ENCODE measurements at places on chromosomes 7 and 10. TPM values are rescaled to one million over a fixed set of nuclear protein-coding genes. Genes with fewer than 3 reads are reported as not detected.
A peak's percentile ranks its signal among the peaks of the same experiment; 100 is the strongest.

- H3K4me3 ChIP-seq, result no peak overlapping the region
- H3K4me1 ChIP-seq, result no peaks in the 10 kb centered on the region
- no peak for DNase-seq
- H3K27me3 ChIP-seq, result no peaks in the 10 kb centered on the region
- no peaks in the 10 kb centered on the region for H3K36me3 ChIP-seq
Observed at GRCh38 chr10:33790521-33791271, 456.2 kb upstream of the NRP1 start.

DNA sequence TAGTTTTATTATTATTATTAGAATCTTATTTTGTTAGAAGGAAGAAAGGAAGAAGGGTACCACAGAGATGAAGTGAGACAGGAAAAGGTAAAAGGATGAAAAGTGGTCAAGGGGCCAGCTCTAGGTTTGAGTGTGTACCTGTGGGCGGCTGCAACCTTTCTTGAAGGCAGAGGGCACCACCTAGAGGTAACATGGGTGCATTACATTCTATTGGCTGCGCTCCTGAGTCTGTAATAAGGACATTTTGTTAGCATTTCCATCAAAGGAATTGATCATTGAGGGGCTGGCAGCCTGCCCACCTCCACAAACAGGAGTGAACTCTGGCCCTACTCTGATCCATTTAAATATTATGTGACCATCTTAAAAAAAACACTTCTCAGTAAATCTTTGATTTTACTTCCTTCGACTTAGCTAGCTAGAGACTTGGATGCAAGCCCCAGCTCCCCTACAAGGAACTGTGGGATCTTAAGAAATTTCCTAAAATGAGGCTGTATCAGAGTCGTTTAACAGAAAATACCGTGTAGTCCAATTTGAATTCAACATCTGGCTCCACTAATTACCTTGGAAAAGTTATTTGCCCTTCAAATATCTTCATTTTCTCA lies 610.4 kb downstream of the IPMK start:
- no peaks in the 10 kb centered on the region for H3K36me3 ChIP-seq
- no peak overlapping the region for H3K4me3 ChIP-seq
- H3K27ac ChIP-seq, result no peak overlapping the region
- DNase-seq, result no peak
- H3K4me1 ChIP-seq, result no peaks in the 10 kb centered on the region
- no peaks in the 10 kb centered on the region for H3K27me3 ChIP-seq

DNA sequence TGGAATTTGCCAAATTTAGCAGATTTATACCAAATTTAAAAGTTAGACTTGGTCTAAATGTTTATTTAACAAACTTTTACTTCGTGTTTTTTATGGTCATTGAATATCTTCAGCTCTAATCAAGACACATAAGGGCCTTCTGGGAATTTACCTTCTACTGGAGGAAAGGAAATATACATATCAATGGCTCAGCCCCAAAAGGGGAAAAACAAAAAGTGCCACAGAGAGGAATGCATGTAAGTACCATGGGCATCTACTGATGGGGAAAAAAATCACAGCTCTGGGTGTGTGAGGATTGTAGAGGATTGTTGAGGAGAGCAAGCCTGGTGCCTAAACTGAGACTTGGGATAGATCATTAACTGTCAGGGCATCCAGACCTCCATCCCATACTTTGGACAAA lies 260.3 kb downstream of the SORCS1 start:
- H3K36me3 ChIP-seq, result no peaks in the 10 kb centered on the region
- no peak for DNase-seq
- no peak overlapping the region for H3K4me3 ChIP-seq
- no peaks in the 10 kb centered on the region for H3K4me1 ChIP-seq
- H3K27me3 ChIP-seq, result no peaks in the 10 kb centered on the region

DNA sequence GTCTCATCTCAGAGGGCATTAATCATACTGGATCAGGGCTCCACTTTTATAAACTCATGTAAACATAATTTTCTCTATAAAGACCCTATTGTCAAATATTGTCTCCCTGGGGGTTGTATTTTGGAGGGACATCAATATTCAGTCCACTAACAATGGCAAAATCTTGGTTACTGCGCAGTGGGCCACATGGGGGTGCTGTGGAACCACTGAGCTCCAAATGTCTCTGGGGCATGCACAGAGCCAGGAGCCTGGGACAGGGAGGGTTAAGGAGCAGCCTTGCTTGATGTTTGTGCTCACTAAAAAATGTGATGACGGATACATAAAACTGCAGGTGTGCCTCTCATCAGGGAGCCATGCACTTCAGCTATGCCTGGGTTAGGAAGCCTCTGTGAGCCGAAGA lies 62.1 kb upstream of the PRSS58 start:
- no peaks in the 10 kb centered on the region for H3K36me3 ChIP-seq
- no peak overlapping the region for H3K4me3 ChIP-seq
- no peaks in the 10 kb centered on the region for H3K4me1 ChIP-seq
- H3K27me3 ChIP-seq, result no peaks in the 10 kb centered on the region
- H3K27ac ChIP-seq, result no peak overlapping the region

GRCh38 chr7:30474893-30475292 lies 3.7 kb downstream of the NOD1 start:
- H3K27me3 ChIP-seq, result no peaks in the 10 kb centered on the region
- peaks cover 62% of the 10 kb centered on the region for H3K4me1 ChIP-seq
- H3K27ac ChIP-seq, result peak overlapping the region; percentile 65

DNA sequence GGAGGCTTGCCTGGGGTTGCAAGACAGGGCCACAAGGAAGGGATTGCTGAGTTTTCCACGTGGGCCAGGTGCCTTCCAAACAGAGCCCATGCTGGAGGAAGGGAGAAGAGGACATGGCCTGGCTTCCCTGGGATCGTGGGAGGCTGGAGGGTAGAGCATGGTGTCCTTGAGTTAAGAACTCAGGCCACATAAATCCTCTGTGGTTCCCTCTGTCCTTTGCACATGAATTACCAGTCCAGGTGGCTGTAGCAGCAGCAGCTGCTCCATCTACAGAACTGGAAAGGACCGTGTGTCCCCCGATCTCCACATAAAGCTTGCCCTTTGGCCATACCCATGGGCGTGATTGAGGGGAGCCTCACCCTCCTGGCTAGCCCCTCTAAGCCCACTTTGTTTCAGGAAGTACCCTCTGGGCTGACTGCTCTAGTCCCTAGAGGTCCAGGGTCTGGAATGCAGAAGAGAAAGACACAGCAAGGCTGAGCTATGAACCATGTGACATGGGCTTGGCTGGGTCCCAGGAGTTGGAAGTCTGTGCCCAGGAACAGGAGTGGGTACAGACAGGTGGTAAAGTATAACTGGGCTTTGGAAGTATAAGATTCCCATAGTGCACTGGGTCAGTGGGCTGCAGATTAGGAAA lies 84.9 kb downstream of the C10orf105 start:
- H3K27ac ChIP-seq, result no peak overlapping the region
- peaks cover 4% of the 10 kb centered on the region for H3K4me1 ChIP-seq
- no peaks in the 10 kb centered on the region for H3K36me3 ChIP-seq
- H3K27me3 ChIP-seq, result no peaks in the 10 kb centered on the region
- H3K4me3 ChIP-seq, result no peak overlapping the region

- H3K27ac ChIP-seq, result no peak overlapping the region
- H3K4me1 ChIP-seq, result peaks cover 5% of the 10 kb centered on the region
- H3K27me3 ChIP-seq, result no peaks in the 10 kb centered on the region
- DNase-seq, result no peak
- no peaks in the 10 kb centered on the region for H3K36me3 ChIP-seq
- no peak overlapping the region for H3K4me3 ChIP-seq
Observed at GRCh38 chr7:106462914-106463482, 178.2 kb upstream of the NAMPT start.

The JMJD1C gene
- 94.2 TPM for total RNA-seq

The C10orf105 gene
- total RNA-seq, result not detected

The HELLS gene
- 1.1 TPM for total RNA-seq

The CYP2W1 gene
- total RNA-seq, result 0.83 TPM

Measured in sigmoid colon (tissue), 7 donors.